Suppressor macrophage (primary cell): ENCODE measurements at places on chromosomes 12 and 14.

GRCh38 chr14:34062353-34062973 is 111.6 kb upstream of the EGLN3 start:
- no peak for DNase-seq

DNA sequence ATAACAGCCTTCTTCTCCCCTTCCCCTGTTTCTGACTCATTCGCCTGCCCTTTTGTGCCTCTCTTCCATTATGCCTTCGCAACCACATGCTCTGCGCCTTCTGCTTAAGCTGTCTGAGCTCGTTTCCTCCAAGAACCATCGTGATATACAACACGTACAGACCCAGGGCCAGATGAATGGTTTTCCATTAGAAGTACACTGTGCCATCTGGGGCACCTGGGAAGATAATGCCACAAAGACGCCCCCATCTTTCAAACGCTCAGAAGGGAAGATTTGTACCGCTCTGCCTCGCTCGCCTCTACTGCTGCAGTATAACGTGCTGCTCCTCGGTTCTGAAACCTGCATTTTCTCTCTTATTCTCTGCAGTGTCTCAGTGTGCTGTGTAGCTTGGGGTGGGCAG is 470.9 kb upstream of the STXBP6 start:
- no peak for DNase-seq

DNA sequence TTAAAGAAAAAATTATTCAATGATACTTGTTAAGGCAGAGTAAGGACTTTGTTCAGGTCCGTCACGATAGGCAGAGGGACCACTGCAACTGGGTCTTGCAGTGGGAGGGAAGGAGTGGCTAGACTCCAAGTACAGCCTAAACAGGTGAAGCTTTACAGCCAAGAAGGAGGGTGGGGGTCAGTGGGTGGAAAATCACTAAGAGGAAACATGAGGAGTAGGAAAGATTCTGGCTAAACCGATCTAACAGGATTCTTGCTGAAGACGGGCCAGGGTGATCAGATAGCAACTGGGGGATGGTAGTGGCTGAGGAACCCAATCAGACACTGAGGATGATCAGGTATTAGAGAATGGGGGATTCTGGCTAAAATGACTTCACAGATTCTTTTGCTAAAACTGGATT is 100.2 kb downstream of the TTC7B start:
- DNase-seq = no peak

- no peak for DNase-seq
These were observed 29.7 kb downstream of the EML1 start for GRCh38 chr14:99822800-99823455.

DNA sequence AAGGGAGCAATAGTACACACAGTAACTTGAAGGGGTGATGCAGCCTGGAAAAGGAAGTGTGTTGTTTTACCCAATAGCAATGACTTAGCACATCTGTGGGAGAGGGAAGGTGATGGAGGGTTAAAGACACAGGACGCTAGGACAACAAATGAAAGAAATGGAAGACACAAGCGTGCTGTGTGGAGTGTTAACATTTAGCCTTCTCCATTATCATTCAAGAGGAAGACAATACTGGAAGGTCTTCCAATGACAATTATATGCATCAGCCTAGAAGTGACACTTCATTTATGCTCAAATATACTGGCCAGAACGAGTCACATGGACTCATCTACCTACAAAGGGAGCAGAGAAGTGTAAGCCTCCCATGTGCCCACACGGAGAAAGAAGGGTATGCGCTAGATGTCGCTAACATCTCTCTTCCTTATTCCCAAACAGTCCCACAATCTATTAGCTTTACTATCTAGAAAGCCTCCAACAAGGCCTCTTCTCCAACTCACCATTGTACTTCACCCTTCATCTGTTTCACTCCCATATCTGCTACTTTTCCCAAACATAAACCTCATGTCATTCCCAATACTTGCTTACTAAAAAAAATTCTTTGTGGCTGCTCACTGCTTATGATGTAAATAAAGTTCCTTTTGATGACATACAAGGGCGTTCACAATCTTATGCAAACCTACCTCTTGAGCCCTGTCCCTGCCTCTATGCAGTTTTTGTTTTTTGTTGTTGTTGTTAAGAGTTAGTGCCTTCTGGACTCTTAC is 20.3 kb downstream of the PPM1H start:
- peak; percentile 59 for DNase-seq

DNA sequence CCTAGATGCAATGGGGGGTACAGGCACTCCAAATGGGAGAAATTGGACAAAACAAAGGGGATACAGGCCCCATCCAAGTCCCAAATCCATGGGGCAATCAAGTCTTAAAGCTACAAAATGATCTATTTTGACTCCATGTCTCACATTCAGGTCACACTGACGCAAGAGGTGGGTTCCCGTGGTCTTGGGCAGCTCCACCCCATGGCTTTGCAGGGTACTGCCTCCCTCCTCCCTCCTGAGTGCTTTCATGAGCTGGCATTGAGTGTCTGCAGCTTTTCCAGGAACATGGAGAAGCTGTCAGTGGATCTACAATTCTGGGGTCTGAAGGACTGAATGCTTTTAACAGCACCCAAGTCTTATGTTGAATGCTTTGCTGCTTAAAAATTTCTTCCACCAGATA is 274.5 kb upstream of the LRIG3 start:
- DNase-seq = no peak

- peak; percentile 76 for DNase-seq
These were observed 1.7 kb downstream of the ARHGAP9 start for GRCh38 chr12:57477710-57478681.

GRCh38 chr12:96749999-96750398 is 157.1 kb upstream of the NEDD1 start:
- DNase-seq = no peak

DNA sequence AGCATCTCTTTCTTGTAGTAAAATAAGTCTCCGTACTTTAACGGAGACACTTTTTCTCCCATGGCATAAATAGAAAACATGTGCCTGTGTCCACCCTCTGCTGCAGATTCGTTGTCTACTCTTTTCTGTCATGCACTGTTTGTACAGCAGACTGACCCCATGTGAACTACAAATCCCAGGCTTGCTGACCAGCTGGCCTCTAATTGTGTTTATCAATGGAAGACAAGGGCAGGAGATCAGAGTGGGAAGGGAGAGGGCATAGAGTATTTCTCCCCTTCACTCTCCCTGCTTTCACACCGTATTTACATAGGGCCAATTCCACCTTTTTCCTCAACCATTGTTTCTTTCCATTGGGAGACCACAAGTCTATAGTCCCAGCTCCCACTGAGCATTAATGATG is 31.0 kb upstream of the TMTC2 start:
- DNase-seq = no peak

DNA sequence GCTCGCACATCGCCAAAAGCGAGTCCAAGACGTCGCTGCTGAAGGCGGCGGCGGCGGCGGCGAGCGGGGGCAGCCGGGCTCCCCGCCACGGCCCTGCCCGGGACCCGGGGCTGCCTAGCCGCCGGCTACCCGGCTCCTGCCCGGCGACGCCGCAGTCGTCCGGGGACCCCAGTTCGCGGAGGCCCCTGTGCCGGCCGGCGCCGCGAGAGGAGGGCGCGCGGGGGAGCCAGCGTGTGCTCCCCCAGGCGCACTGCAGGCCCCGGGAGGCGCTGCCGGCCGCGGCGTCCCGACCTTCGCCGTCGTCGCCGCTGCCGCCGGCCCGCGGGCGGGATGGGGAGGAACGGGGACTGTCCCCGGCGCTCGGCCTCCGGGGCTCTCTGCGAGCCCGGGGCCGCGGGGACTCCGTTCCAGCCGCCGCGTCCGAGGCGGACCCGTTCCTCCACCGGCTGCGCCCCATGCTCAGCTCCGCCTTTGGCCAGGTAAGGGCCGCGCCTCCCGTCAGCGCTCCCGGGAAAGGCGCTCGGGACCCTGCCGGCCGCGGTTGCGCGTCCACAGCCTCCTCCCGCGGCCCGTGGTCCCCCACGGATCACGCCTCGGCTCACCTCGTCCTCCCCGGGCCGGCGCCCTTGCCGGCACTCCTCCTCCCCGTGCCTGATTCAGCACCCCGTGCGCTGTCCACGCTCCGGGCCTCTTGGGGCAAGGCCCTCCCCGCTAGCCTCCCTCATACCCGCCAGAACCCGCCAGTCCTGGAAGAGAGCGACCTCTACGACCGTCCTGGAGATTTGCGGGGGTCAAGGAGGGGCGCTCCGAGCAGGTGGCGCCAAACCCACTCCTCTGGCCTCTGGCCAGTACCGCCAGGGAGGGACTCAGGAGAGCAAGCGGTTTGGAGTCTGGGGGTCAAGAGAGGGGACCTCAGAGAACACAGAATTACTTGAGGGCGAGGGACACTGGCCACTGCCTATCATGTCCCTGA is 721 bp downstream of the CABP1 start:
- DNase-seq = peak; percentile 74

DNA sequence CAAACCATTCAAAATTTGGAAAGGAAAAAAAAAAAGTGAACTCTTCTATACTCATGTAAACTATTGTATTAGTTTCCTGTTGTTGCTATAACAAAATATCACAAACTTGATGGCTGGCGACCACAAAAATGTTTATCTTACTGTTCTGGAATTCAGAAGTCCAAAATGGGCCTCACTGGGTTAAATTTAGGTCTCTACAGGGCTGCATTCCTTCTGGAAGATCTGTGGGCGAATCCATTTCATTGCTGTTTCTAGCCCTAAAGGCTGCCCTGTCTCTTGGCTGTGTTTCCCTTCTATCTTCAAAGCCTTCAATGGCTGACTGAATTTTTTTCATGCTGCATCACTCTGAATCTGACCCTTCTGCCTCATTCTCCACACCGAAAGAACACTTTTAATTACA is 105.1 kb upstream of the NAV3 start:
- DNase-seq = no peak

DNA sequence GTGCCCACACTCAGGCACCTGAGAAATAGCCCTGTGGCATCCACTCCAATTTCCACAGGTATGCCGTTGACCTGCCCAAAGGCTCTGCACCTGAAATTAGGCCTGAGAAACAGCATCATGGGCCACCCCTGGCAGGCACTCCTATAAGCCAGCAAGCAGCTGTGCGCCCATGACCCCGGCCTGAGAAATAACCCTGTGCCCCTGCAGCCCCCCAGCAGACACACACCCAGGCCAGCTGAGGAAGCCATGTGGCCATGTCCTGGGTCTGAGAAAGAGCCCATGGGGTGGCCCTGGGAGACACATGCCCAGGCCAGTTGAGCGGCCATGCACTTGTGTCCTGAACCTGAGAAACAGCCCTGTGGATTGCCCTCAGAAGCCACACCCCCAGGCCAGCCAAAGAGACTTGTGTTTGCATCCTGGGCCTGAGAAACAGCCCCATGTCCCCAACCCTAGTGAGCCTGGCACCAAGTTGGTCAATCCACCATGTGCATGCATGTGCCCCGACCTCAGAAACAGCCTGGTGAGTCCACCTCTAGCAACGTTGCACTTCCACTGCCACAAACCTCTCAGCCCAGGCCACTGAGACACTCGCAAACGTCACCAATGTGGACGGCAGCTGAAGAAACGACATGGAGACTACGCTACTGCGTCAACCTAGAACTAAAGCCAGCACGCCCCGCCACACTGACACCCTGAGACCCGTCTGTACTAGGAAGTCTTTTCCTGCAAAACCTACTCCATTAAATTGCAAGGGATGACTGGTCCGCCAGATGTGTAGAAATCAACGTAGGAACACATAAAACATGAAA is 411.9 kb downstream of the TMEM121 start:
- no peak for DNase-seq
